ENCODE measurements at places on chromosomes 11 and 22. TPM values are rescaled to one million over a fixed set of nuclear protein-coding genes. Genes with fewer than 3 reads are reported as not detected.

- no peak for DNase-seq
Observed at GRCh38 chr22:31754813-31755212, 994 bp downstream of the DEPDC5 start.

GRCh38 chr11:76768088-76768908 lies 14.9 kb upstream of the TSKU start:
- DNase-seq: no peak

DNA sequence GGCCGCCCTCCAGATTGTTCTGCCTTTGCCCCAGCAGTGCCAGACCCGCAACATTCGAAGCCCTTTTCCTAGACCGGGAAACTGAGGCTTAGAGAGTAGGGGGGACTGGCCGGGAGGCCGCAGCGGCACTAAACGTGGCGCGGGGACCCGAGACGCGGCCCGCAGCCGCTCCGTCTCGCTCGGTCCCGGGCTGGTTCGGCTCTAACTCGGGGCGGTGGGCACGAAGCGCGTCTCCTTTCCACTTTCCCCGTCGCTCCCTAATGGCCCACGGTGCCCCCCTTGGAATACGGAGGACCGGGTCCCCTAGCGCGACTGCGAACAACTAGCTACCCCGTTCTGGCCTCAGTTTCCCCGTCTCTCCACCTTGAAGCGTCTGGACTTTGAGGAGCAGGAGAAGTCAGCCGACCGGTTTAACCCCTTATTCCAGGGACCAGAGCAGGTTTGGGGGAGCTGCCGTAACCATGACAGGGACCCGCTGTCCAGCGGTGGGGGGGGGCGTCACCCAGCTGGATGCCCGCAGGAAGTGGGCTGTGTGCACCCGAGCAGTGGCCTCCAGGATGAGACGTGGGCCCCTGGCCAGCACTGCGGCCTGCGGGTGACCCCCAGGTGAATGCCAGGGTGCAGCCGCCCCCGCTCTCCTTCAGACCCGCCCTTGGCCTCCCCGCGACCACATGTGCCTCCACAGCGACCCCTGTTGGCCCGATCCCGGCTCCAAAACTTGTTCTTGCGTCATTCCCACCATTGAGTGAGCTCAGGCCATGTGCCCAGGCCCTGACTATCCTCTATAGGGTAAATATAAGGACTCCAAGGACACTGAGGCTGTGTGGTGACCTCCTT lies 1.1 kb downstream of the CDC42EP1 start:
- peak; percentile 84 for DNase-seq

GRCh38 chr11:88420165-88420791 lies 82.7 kb upstream of the CTSC start:
- DNase-seq: no peak

DNA sequence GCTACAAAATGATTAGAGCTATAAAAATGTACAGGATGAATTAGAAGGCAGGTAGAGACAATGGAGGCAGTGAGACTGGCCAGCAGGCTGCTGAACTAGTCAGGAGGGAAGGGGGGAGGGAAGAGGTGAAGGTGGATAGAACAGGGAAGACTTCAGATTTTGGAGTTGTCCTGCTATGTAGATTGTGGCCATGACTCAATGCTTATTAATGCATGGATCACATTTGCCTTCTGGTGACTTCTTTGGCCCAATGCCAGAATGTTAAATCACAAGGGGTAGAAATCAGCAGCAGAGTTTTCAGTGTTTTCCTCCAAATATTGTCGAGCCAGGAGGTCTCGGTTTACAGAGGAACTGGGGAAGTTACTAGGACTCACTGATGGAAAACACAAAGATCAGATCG lies 346.6 kb downstream of the AASDHPPT start:
- no peak for DNase-seq

DNA sequence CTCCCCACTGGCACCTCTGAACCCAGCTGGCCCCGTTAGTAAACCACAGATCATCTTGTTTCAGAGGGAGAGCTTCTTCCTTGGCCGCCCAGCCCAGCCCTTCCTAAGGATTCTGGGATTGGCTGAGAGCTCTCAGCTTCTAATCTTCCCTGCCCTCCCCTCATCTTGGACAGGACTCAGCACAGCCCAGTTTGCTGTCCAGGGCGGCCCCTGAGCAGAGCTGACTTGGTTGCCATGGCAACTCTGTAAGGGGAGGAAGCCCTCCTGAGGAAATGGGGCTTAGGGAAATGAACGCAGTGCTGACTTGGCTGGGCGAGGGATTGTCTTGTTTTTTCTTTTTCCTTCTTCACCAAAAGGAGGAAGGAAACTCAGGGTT lies 4.6 kb downstream of the APOL4 start:
- no peak for DNase-seq

DNA sequence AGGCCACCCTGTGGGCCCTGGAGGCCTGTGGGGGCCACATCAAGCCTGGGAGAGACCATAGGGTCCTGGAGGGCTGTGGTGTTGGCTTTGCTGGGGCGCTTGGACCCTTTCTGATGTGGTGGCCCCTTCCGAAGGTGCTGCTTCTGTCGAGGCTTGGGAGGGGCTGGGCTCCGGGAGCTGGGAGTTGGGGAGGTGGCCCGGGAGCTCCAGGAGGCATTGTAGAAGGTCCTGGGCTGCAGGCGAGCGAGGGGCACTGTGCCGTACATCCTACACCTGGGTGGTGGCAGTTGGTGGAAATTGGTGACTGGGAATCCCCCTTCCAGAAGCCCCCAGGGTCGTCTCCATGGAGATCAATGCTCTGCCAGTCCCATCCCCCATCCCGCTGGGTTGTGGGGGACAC lies 2.6 kb downstream of the PLA2G3 start:
- DNase-seq: no peak

- DNase-seq: no peak
Observed at GRCh38 chr11:131815590-131815989, 445.2 kb downstream of the NTM start.

DNA sequence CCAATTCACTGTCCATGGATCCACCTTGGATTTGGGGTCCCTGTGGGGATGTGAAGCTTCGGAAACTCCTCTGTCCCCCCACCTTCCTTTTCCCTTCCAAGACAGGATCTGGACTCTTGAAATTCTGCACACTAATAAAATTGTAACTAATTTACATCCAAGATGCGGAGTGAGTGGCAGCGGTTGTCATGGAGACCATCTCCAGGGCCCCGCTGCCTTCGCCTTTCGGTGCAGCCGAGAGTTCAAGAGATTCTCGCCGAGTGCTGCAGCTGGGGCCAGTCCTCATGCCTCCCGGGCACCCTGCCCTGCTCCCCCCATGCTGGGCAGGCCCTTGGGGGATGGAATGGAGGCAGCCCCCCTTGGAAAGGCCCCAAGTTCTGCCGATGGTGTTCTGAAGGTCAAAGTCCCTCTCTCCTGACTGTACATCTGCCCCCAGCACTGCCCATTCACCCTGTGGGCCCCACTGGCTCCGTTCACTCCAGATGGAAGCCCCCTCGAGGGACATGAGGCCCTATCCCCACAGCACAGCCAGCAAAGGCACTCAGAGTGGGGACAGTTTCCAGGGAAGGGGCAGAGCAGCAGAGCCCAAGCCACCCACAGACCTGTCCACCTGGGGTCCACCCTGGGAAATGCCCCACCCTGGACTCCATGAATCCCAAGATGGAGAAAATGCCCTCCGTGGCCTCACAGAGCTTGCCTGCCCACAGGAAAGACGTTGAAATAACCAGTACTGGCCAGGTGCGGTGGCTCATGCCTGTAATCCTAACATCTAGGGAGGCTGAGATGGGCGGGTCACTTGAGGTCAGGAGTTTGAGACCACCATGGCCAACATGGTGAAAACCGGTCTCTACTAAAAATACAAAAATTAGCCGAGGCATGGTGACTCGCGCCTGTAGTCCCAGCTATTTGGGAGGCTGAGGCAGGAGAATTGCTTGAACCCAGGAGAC lies 25.9 kb downstream of the IGLL1 start:
- DNase-seq: no peak

DNA sequence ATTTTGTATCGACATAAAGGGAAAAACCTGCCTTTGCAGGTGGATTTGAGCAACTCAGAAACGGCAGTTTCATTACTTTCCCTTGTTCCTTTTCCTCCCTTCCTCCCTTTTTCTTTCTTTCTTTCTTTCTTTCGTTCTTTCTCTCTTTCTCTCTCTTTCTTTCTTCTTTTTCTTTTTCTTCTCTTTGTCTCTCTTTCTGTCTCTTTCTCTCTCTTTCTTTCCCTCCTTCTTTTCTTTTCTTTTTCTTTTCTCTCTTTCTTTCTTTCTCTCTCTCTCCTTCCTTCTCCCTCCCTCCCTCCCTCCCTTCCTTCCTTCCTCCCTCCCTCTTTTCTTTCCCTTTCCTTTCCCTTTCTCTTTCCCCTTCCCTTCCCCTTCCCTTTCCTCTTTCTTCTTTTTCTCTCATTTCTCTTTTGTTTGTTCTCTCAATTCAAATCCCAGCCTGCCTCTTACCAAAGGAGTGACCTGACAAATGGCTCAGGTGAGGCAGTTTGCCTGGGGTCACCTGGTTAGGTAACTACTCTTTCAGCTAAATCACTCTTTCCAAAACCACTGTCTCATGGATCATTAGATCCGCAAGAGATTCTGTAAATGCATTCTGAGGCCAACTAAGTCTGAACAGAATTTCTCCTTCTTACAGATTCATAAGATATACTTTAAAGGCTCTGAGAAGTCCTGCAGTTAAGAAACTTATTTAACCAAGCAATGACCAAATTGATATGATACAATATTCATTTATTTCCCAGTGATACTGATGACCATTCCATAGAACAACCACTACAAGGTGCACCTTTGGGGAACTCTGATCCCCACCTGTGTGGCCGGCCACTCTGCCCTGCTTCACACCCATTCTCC lies 75.3 kb downstream of the MYO18B start:
- no peak for DNase-seq

DNA sequence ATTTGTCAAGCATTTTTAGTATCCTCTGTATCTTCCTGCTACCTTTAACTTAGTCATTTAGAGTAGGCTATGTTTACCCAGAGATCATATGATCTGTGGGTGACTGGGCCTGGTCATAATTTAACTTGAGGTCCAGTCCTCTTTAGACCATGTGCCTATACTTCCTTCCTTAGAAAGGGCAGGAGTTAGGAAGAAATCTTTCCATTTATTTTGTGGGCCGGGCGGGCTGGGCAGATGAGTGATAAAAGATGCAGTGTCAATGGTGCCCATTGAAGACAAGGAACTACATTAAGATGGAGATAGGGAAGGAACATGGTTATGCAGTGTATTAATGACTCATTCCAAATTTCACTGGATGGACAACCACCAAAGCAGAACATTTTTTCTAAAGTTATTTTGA lies 30.9 kb upstream of the PDE3B start:
- DNase-seq: no peak

- no peak for DNase-seq
Observed at GRCh38 chr11:120256178-120256577, 16.2 kb downstream of the POU2F3 start.

- DNase-seq: no peak
Observed at GRCh38 chr22:45205276-45205925, 35.3 kb downstream of the KIAA0930 start.

DNA sequence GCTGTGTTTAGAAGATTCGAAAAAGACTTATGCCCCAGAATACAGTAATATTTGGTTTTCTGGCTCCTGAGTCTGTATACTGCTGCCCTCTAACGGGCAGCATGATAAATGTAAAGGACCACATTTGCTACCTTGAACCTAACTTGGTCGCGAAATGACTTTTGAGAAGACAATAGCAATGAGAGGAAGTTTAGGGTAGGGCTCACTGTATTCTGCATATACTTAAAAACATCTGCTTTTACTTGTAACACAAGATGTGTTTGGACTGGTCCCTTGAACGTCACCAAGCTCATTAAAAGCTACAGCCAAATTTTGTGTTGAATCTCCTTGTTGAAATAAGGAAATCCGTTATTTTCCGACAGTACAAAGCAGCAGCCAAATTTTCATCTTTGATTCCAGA lies 309.1 kb downstream of the SWAP70 start:
- DNase-seq: no peak

GRCh38 chr11:34181251-34181650 lies 75.8 kb downstream of the NAT10 start:
- DNase-seq: no peak

DNA sequence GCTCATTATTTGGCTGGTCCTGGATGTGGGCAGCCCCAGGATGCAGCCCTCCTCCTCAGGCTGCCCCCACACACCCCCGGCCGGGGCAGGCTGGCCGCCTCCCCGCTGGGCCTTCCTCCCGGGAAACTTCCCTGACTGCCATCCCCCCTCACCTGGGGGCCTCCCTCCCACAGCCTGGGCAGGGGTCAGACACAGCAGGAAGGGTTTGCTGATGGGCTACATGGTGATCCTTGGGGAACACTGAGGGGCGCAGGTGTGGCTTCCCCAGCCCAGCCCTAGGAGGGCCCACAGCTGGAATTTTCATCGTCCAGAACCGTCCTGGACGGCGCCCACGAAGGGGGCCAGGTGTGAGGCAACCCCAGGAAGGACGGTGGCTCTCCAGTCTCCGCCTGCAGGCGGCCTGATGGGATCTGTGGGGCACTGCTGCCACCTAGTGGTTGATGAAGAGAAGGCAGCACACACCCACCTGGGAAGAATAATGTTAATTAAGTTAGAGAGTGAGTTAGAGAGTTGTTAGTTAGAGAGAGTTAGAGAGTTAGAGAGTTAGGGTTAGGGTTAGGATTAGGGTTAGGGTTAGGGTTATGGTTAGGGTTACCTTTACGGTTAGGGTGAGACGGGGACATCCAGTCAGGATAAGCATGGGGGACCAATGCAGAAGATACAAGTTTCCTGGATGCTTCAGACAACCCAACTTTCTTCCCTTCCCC lies 75.9 kb upstream of the PRR5 start:
- DNase-seq: no peak

DNA sequence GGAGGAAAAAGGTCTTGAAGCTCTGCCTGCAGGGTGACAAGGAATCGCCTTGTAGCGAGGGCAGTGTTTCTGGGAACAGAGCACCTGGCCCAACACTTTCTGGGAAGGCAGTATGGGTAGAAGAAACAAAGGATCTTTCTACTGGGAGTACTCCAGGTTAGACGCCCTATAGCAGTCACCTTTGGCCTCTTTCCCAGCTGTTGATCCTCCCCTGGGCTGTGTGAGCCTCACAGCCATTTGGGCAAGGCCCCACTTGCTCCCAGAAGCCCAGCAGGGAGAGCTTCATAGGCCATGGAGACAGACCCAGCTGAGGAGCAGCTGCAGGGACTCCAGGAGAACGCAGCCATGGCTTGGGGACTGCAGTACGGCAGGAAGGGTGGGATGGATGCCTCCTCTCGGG lies 1.2 kb downstream of the SLCO2B1 start:
- no peak for DNase-seq

- DNase-seq: no peak
Observed at GRCh38 chr11:3823303-3823702, 14.9 kb downstream of the PGAP2 start.

DNA sequence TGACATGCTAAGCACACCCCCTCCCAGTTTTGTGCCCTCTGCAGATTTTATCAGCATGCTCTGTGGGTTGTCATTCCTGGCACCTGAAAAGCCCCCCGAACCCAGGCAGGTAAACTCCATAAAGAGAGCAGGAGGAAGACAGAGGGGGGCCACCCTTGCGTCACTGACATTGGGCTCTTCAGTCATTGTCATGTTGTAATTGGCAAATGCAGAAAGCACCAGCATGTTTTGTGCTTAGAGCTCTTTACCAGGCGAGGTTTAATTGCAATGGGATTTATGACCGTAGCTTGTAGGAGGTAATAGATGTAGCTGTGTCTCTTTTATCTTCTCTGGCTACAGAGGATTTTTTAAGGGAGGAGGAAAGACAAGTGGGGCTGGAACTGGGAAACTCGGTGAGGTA lies 201.7 kb downstream of the GRIK4 start:
- DNase-seq: no peak

GRCh38 chr22:30422481-30423300 lies 2.9 kb upstream of the MTFP1 start:
- DNase-seq: peak; percentile 72

The MRPL48 gene
- total RNA-seq: 3.8 TPM

The DBX1 gene
- total RNA-seq: not detected

The PGA5 gene
- total RNA-seq: not detected

The ZBTB16 gene
- 314 TPM for total RNA-seq

The DCHS1 gene
- 73.5 TPM for total RNA-seq

The OR5P2 gene
- not detected for total RNA-seq
